Naive thymus-derived CD4-positive, alpha-beta T cell (primary cell): ENCODE measurements at places on chromosomes 3 and 15.
A peak's percentile ranks its signal among the peaks of the same experiment; 100 is the strongest.

DNA sequence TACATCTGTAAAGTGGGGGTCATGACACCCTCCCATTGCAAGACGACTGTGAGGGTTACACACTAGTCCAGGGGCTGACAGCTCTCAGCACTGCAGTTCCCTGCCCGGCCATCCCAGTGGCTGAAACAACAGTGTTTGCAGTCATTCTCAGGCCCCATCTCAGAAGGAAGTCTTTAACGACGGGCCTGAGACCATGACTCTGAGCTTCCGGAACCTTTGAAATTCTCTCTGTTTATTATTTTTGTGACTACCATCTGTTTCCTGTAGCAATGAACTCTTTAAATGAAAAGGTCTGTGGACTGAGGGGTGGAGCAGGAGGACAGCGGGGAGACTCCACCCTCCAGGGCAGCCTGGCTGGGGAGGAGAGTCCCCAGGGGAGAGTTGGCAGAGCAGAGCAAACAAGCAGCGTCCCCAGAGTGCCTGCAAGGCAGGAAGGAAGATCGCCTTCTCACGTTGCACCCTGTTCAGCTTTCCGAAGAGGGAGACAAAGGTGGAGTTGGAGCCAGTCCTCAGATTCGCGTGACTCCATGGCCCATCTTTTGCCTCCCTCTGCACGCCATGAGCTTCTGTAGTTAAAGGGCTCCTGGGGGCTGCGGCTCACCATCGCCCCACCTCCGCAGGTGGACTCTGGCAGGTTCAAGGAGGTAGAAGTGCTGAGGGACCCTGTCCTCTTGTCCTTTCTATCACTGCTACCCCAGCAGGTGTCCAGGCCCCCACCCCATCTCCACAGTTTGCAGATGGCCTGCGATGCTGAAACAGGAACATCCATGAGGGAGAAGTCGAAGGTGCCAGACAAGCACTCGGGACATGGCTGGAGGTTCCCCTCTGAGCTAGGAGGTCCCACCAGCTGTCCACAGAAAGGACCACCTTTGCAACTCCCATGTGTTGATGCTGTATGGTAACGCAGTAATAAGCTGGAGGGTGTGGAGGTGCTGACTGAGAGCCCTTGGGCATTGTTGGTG, 525.8 kb upstream of the PROK2 start:
- DNase-seq: peak; percentile 34
- no peak overlapping the region for H3K4me3 ChIP-seq
- H3K27me3 ChIP-seq: no peaks in the 10 kb centered on the region
- peak overlapping the region; percentile 12 for H3K27ac ChIP-seq
- no peaks in the 10 kb centered on the region for H3K36me3 ChIP-seq
- H3K4me1 ChIP-seq: no peaks in the 10 kb centered on the region

DNA sequence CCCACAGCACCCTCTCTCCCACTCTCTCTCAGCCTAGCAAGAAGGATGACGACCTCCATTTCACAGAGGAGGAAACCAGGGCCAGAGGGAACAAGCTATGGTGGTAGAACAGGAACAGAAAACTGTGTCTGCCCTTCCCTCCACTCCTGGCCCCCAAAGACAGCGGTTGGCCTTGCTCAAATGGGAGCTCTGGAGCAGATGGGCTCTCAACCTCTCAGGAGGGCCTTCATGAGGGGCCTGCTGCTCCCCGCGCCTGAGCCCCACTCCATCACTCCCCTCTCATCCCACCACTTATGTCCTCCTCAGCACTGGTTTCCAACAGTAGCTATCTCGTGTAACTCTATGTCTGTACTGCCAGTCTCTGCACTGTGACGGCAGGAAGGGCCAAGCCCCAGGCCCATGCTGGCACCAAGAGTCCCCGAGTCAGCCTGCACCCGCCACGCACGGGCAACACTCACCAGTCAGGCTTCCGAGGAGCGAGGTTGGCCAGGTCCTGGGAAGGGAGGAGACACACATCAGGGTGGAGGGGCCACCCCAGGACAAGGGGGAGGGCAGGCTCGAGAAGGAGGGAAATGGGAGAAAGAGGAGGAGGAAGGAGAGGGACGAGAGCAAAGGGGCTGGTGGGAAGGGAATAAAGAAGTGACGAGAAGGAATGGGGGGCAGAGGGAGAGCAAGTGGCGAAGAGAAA, 45.5 kb downstream of the PTH1R start:
- DNase-seq: no peak
- H3K27me3 ChIP-seq: no peaks in the 10 kb centered on the region
- H3K4me1 ChIP-seq: peaks cover 14% of the 10 kb centered on the region
- H3K36me3 ChIP-seq: peaks cover 30% of the 10 kb centered on the region
- no peak overlapping the region for H3K4me3 ChIP-seq

DNA sequence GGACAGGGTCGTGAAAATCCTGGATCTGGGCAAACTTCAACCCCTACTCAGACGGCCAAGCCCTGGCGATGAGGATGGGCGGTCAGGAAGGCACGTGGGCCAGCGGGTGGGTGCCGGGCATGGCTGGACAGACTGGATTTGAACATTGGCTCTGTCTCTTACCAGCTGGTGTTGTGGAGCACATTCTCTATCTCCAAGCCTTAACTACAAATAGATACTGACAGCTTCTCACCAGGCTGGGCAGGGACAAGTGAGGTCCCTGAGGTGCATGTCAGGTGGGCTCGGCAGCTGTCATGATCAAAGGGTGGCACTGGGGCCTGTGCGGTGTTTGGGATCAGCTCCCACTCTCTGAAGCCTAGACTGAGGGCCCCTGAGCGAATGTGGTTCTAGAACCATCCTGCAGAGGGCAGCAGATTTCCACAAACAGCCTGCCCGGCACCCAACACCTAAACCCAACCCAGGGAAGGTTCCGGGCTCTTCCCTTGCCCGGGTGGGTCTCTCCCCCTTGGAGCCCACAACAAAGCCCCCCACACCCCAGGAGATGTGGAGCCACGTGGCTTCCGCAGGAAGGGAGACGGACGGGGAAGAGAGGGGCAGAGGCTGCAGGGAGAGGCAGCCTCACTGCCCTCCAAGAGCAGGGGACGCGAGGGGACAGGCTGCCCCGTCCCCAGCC, 58.4 kb downstream of the RGMA start:
- peak; percentile 59 for DNase-seq
- H3K27ac ChIP-seq: no peak overlapping the region
- H3K4me1 ChIP-seq: peaks cover 11% of the 10 kb centered on the region
- H3K4me3 ChIP-seq: no peak overlapping the region

GRCh38 chr3:114452937-114453336, 159.1 kb downstream of the TIGIT start:
- H3K36me3 ChIP-seq: no peaks in the 10 kb centered on the region
- no peak overlapping the region for H3K4me3 ChIP-seq
- DNase-seq: no peak
- H3K4me1 ChIP-seq: peaks cover 11% of the 10 kb centered on the region

- no peak overlapping the region for H3K4me3 ChIP-seq
- no peak overlapping the region for H3K27ac ChIP-seq
- H3K27me3 ChIP-seq: no peaks in the 10 kb centered on the region
- no peaks in the 10 kb centered on the region for H3K36me3 ChIP-seq
These were observed 135.0 kb downstream of the TJP1 start for GRCh38 chr15:29687204-29687815.

DNA sequence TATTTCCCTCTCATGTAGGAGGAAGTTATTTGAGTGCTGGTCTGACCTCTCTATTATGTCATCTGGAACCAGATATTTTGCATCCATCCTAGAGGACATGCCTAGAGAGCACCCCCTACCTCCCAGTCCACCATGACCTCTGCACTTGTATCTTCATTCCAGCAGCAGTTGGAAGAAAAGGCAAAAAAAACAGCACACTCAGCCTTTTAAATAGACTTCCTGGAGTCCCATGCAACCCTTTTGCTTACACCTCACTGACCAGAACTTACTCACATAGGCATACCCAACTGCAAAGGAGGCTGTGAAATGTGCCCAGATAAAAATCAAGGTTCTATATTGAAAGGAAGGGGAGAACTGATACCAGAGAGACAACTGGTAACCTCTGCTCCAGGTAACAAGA, 92.3 kb upstream of the FHIT start:
- DNase-seq: no peak
- H3K27ac ChIP-seq: no peak overlapping the region

GRCh38 chr3:177330779-177331178, 133.5 kb upstream of the TBL1XR1 start:
- DNase-seq: no peak

DNA sequence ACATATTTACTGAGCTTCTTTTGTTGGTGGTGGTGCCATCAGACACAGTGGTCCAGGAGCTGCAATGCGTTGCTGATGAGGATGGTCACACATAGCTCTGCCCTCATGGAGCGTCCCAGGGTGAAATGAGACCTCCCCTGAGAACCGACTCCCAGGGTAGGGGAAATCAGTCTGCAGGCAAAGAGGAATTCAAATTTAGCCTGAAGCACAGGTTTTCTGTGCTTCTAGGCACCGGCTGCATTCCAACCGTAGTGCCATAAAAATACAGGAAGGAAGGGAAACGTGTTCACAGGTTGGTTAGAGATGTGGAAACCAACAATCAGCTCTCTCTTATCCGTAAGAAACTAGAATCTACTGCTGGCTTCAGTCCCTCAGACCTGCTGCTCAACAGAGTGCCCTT, 19.2 kb downstream of the SMAD3 start:
- peak overlapping the region; percentile 6 for H3K4me3 ChIP-seq
- DNase-seq: no peak
- no peaks in the 10 kb centered on the region for H3K36me3 ChIP-seq
- H3K27me3 ChIP-seq: no peaks in the 10 kb centered on the region
- no peak overlapping the region for H3K27ac ChIP-seq

DNA sequence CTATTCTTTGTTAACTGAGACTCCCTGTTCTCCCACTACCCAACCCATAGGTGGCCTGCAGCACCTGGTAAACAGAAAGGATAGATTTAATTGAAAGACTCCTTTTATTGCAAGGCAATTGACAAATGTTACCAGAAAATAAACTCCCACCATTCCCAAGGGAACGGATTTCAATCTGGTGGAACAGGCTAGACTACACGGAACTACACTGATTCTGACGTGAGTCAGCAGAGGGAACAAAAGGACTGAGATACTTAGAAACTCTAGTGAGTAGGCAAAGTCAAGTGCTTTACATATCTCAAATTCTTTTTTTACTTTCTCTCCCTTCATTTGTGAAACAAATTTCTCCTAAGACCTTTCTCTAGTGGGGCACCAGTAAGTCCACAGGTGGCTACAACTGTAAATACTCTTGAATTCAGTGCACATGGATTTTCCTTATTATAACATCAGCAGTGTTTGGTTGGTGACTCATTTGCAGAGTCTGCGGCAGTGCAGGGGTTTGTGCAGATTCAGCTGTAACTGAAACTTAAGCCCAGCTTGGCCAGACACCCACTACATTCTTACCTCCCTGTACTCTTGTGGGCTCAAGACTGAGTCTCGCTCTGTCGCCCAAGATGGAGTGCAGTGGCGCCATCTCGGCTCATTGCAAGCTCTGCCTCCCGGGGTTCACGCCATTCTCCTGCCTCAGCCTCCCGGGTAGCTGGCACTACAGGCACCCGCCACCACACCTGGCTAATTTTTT, 34.3 kb upstream of the PLSCR2 start:
- H3K4me3 ChIP-seq: no peak overlapping the region
- H3K27me3 ChIP-seq: no peaks in the 10 kb centered on the region
- H3K4me1 ChIP-seq: no peaks in the 10 kb centered on the region
- H3K27ac ChIP-seq: no peak overlapping the region
- DNase-seq: no peak

GRCh38 chr3:176780766-176781165, 416.5 kb downstream of the TBL1XR1 start:
- no peaks in the 10 kb centered on the region for H3K27me3 ChIP-seq
- no peak overlapping the region for H3K4me3 ChIP-seq
- DNase-seq: no peak

- DNase-seq: no peak
- H3K4me1 ChIP-seq: no peaks in the 10 kb centered on the region
- no peak overlapping the region for H3K4me3 ChIP-seq
- no peak overlapping the region for H3K27ac ChIP-seq
These were observed 66.0 kb downstream of the GPR156 start for GRCh38 chr3:120218981-120219380.

DNA sequence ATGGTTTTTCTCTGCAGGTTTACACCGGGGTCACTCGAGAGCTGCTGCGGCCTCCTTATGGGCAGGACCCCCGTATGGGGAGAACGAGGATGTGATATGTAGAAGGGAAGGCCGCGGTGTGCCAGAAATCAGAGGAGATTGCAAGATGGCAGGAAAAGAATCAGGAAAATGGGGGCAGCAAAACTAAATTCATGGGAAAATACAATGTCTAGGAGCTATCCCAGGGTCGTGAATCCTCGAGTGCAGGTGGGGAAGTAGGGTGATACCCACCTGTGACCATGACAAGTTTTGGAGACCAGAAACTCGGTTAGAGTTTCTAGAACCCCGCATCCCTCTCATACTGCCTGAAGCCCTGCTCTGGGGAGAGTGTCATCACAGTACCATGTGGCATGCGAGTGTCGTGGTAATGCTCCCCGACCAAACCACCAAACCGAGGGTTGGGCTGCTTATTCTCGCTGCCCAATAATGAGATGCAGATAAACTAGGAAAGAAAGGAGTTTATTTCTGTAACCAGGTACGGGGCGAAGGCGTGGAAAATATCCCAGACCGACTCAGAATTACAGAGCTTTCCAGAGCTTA, 781 bp downstream of the TRNT1 start:
- peaks cover 6% of the 10 kb centered on the region for H3K36me3 ChIP-seq
- DNase-seq: no peak
- H3K27ac ChIP-seq: peak overlapping the region; percentile 96

DNA sequence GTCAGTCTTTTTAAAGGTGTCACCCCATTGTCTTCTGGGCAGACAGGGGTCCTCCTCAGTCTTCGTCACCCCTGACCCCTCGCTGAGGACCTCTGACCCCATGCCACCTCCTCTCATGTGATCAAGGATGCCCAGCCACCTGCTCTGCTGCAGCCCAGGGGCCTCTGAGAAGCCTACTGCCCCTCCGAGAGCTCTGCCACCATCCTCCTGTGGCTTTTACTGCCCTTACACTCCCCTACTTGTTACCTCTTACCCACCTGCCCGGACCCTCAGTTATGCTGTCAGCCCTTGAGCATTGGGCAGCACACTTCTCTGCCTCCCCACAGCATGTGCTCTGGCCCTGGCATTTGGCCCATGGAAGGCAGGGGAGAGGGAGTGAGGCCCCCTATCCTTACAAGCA, 123.2 kb downstream of the LRRK1 start:
- no peaks in the 10 kb centered on the region for H3K36me3 ChIP-seq
- no peaks in the 10 kb centered on the region for H3K4me1 ChIP-seq
- DNase-seq: no peak
- no peak overlapping the region for H3K27ac ChIP-seq

DNA sequence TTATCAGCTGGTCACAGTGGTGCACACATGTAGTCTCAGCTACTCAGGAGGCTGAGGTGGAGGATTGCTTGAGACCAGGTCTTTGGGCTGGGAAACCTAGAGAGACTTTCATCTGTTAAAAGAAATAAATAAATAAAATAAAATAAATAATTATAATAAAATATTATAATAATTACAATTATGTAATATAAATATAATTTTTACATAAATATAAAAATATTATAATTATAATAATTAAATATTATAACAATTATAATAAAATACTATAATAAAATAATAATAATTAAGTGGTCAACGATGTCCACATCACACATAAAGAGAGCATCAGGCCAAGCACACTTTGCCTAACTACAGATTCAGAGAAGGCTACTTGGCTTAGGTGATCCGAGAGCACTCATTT, 14.6 kb downstream of the QRICH1 start:
- DNase-seq: no peak
- H3K4me1 ChIP-seq: peaks cover 7% of the 10 kb centered on the region
- no peaks in the 10 kb centered on the region for H3K27me3 ChIP-seq
- peaks cover 50% of the 10 kb centered on the region for H3K36me3 ChIP-seq
- H3K27ac ChIP-seq: no peak overlapping the region
